ENCODE measurements at places on chromosomes 3 and 15. TPM values are rescaled to one million over a fixed set of nuclear protein-coding genes. Genes with fewer than 3 reads are reported as not detected.

The GOLGA8R gene
- 0.14 TPM for polyA plus RNA-seq

The ROPN1B gene
- polyA plus RNA-seq: not detected

The SEMA7A gene
- 2.0 TPM for polyA plus RNA-seq

GRCh38 chr3:113214917-113215595 lies 3.7 kb downstream of the BOC start:
- DNase-seq: no peak

DNA sequence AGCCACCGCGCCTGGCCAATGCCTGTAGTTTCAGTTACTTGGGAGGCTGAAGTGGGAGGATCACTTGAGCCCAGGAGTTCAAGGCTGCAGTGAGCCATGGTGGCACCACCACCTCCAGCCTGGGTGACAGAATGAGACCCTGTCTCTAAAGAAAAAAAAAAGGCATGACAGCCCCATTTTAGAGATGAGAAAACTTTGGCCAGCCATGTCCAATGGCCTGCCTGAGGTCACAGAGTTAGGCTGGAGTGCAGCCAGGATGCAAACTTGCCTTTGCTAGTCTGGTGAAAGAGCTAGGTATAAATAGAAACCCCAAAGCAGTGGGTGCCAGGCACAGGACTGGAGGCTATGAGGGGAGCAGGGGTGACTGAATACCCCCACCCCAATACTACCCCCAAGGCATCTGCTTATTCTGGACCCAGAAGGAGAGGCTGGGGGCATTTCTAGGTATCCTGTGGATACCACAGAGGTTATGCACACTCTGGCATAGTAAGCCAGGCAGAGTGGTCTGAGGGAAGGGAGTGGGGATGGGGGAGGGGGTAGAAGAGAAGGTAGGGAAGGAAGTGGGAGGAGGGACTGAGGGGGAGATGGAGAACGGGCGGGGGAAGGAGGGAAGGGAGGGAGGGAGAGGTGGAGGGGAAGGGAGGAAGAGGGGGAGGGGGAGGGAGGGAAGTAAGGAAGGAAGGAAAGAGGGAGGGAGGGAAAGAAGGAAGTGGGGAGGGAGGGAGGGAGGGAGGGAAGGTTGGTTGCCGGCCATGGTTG lies 16.2 kb upstream of the C15orf39 start:
- DNase-seq: no peak

GRCh38 chr3:99366663-99367429 lies 271.5 kb upstream of the COL8A1 start:
- peak; percentile 15 for DNase-seq

DNA sequence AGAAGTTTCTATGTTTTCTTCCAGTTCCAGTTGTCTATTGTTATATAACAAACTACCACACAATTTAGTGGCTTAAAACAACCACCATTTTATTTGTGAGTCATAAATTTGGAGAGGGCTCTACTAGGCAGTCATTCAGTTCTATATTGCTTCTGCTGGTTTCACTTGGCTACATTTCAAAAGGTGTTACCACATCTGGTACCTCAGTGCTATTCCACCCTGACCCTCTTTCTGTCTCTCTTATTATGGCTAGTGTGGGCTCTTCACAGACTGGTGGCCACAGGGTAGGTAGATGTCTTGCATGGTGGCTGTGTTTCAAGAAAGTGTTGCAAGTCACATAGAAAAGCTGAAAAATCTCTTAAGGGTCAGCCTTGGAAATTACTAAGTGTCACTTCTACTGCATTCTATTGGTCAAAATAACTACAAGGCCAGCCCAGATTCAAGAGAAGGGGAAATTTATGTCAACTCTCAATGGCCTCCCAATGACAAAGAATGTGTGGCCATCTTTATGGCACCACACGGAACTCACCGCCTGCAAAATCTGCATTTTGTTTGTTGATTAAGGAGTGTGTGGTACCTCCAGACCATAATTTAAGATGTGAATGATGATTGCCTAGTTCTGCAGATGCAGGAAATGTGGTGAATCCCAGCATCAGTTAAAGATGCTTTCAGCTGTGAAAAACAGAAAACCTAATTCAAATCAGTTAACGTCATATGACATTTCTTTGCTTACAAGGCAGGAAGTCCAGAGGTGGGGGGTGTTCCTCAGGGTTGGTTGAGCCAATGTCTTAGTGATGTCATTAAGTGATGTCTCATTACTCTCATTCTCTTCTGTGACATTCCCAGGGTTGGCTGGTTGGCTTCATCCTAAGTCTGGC lies 105.8 kb upstream of the RASGRP1 start:
- DNase-seq: no peak

GRCh38 chr3:50521572-50521971 lies 18.1 kb upstream of the CACNA2D2 start:
- no peak for DNase-seq

DNA sequence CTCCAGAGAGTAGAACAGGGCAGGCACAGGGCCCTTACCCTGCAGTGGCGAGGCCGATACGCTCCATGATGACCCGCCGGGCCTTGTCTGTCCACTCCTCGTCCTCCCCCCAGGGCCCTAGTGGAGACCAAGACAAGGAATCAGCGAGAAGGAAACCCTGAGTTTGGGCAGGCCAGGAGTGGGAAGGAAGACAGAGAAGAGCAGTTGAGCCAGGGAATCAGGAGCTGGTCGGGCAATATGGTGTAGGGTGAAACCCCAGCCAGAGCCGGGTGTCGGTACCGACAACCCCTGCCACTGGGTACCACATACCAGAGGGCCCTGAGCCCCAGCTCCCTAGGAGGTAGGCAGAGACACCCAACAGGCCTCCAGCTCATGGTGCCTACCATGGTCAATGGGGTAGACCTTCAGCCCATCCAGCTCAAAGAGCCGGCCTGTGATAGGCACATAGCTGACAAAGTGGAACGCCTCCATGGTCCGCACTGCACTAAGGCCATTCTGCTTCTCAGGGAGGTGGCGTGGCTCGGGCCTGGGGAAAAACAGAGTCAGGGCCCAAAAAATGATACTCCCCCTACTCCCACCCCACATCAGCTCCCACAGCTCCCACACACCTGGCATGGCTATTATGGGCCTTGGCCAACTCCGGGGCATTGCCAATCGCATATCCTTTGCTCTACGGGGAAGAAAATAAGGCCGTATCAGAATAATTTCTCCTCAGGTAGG lies 38.0 kb downstream of the SEMA3G start:
- DNase-seq: no peak

DNA sequence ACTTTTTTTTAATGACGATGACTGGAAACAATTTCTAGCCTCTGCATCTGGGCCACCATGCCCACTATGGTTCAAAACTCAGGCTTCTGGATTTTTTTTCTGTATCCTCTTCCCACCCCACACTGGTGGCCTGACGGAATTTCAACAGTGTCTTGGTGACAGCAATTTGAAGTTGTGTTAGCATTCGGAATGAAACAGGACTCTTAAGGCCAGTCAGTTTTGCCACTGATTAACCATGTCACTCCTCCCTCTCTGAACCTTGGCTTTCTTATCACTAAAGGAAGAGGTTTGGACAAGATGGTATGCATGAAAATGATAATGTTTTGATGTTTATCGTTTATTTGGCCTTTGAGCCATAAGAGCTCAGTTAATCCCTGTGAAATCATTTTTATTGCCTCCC lies 41.6 kb upstream of the BDH1 start:
- DNase-seq: no peak
